Activated CD4-positive, alpha-beta memory T cell treated with anti-CD3 and anti-CD28 coated beads for 36 hours (primary cell): ENCODE measurements at places on chromosomes 7 and 10. TPM values are rescaled to one million over a fixed set of nuclear protein-coding genes. Genes with fewer than 3 reads are reported as not detected.

The GNAT3 gene
- total RNA-seq = not detected

The OGDHL gene
- 0.40 TPM for total RNA-seq

The ANKRD7 gene
- not detected for total RNA-seq

The CTAGE4 gene
- 3.6 TPM for total RNA-seq

The CRHR2 gene
- total RNA-seq = not detected

DNA sequence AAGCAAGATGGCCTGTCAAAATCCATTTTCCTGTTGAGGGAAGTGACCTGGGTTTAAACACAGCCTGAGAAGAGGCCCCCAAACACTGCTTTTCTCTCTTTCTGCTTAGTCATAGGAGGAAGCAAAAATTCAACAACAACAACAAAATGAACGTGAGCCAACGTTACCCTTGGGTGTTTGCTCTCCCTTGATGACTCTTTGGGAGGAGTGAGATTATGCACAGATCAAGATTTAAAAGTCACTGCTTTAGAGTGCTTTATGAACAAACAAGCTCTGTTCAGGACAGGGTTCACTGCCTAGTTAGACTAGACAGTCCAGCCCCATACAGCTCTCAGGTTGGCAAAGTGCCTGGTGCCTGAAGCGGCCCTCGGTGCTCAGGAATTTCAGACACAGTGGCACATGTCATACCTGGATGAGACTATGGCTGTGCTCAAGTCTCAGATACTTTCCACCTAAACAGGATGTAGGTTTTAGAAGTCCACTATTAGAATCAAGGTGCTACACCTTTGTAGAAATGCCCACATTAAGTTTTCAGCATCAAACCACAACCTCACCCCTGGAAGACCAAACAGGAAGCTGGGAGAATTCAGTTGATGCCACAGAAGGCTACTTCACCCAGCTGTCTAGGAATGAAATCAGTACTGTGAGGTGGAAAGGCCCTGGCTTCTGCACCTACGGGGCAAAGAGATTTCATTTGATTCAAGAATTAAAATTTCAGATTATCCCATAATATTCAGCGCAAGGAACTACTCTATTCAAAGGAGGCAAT, 38.7 kb downstream of the DENND11 start:
- H3K4me1 ChIP-seq = peaks cover 16% of the 10 kb centered on the region
- H3K27me3 ChIP-seq = no peaks in the 10 kb centered on the region
- peaks cover 7% of the 10 kb centered on the region for H3K36me3 ChIP-seq
- H3K4me3 ChIP-seq = no peak overlapping the region
- no peak for DNase-seq
